ENCODE measurements at places on chromosomes 7 and 10. TPM values are rescaled to one million over a fixed set of nuclear protein-coding genes. Genes with fewer than 3 reads are reported as not detected.

- DNase-seq, result no peak
These were observed 73.3 kb upstream of the HABP2 start for GRCh38 chr10:113479346-113480080.

- DNase-seq, result no peak
These were observed 131.7 kb downstream of the DPP6 start for GRCh38 chr7:154183946-154184345.

DNA sequence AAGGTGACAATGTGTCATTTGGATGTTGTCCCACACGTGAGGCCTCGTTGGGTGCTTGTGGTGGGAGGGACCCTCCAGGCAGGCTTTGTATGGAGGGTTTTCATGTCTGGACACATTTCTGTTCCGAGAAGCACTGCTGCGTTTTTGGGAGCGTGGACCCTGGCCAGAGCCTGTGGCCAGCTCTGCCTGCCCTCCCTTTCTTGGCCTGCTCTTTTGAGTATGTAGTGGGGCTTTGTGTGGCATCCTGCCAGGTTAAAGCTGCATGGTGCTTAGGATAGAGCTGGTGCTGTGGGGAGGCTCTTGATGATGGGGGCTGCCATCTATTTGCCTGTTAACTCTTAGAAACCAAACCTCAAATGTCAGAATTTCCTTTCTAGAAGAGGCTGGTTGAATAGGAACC lies 45.7 kb downstream of the GLRX3 start:
- DNase-seq, result no peak

The OR13A1 gene
- polyA plus RNA-seq, result 2.2 TPM

DNA sequence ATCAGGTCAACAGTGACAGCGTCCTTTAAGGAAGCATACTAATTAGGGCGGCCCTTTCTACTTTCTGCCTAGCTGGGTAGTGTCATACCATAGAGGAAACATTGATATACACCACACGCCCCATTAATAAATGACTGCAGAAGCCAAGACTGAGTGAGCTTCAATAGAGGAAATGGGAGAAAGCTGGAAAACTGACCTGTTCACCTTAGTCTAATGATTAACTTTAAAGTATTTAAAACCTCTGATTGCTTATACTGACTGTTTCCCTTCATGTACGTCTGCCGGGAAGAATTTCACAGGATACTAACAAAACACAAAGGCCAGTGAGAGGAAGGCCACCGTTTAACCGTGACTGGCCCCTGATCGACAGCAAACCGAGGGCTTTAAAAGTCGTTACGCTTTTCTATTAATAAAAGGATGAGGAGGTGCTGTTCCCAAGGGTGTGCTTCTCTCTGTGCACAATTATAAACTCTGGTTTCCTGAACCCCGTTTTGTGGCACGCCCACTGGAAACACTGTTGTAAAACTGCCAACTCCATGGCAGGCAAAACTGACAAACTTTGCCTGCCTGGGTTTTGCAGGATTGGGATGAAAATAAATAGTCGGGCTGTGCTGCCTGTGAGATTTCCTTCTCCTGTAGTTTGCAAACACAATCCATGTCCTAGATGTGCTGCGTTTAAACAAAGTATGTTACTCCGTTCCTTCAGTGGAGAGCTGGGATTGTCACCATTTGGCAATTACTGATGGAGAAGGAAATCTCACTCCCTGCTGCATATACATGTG lies 137.6 kb downstream of the NRP1 start:
- DNase-seq, result no peak

- no peak for DNase-seq
These were observed 52.6 kb downstream of the PFKP start for GRCh38 chr10:3119796-3120459.

The C10orf95 gene
- polyA plus RNA-seq, result 0.46 TPM

GRCh38 chr10:113735913-113736312 lies 15.6 kb upstream of the PLEKHS1 start:
- no peak for DNase-seq

DNA sequence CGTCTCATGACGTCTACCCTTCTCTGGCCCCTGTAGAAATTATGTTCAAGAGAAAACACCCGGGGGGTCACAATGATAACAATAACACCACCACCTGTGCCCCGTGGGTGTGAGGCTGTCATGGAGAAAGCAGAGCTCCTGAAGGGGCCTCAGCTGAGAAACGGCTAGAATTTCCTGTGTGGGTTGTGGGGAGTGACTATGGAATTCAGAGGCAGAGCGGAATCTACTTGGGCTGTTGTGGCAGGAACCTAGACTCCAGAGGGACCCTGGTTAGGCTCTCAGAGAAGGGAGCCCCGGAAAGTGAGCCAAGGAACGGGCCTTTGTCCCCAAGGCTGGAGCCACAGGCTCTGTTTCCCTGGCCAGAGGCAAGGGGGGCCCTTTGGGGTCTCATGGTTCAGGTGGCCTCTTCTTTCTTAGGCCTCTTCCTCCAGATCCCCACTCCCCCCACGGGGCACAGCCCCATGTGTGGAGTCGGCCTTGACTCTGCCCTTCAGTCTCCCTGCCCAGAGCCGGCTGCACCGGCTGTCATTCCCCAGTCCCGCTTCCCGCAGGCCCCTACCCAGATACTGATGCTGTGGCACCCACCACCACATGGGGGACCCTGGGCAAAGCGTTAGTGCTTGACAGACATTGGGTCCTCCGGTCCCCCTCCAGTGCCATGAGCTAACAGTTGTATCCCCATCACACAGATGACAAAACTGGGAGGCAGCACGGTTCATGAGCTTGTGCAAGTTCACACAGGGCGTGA lies 6.5 kb upstream of the GIMAP8 start:
- DNase-seq, result no peak

DNA sequence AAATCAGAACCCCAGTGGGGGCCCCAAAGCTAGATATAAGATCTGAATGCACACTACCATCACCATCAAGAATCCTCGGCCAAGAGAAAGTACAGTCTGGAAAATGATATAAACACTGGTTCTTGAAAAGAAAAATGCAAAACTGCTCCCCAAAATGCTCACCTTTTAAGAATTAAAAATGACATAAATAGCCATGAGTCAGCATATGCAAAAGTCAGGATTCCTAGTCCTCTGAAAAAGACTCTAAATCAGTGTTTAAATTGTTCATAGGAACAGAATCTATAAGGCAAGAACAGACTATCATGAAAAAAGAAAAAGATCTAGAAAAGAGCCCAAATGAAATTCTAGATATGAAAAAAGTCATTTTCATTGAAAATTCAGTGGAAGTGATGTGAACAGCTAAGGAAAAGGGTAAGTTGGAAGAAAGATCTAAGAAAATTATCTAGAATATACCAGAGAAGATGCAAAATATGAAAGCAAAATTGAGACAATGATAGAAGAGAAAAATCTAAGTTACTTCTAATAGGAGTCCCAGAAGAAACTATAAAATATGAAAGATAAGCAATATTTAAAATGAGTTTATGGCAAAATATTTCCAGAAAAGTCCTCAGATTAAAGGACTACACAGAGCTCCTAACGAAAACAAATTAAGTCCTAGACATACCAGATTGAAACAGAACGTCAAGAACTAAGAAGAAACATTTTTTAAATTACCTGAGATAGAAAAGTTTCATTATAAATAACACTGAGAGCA lies 18.9 kb downstream of the HNRNPA2B1 start:
- DNase-seq, result no peak

The R3HCC1L gene
- polyA plus RNA-seq, result 14.7 TPM

The CCDC186 gene
- polyA plus RNA-seq, result 11.2 TPM

The HOXA13 gene
- 0.02 TPM for polyA plus RNA-seq

- DNase-seq, result no peak
These were observed 75.5 kb downstream of the HIPK2 start for GRCh38 chr7:139702313-139702731.

DNA sequence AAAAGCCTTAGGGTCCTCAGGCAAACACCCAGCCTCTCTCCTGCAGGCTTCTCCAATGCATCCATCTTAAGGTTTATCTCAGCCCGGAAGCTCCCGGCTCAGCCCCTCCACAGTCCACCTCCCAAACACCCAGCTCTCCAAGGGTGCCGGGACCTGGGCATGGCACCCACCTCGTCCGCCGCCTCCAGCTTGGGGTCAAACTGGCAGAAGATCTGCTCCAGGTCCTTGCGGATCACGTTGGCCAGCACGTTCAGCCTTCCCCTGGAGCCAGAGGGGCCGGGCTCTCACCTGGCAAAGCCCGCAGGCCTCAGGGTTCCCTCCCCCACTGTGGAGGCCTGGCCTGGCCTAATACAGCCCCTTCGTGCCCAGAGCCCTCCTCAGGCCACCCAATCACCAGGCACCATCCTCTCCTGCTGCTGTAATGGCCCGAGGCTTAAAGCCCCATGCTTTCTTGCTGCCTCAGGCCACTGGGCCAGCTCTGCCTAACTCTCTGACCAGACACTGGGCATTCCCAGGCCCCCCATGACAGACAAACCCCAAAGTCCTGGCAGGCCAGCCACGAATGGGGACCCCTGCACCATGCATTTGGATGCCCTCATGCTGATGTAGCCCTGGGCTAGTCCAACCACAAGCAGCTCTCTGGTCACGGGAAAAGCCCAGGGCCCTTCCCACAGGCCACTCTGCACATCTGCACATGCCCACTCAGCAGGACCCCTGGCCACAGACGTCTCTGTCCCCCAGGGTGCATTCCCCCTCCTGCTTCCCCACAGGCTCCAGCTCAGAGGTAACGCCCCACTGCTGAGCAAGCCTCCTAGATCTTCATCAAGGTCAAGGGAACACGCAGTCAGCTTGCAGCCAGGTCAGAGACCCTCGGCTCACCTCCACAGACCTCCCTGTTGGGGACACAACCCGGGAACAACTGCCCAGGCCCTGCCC lies 12.3 kb downstream of the OGDHL start:
- DNase-seq, result no peak

The C10orf53 gene
- polyA plus RNA-seq, result 0.05 TPM
